ENCODE measurements at places on chromosomes 16 and 17.

DNA sequence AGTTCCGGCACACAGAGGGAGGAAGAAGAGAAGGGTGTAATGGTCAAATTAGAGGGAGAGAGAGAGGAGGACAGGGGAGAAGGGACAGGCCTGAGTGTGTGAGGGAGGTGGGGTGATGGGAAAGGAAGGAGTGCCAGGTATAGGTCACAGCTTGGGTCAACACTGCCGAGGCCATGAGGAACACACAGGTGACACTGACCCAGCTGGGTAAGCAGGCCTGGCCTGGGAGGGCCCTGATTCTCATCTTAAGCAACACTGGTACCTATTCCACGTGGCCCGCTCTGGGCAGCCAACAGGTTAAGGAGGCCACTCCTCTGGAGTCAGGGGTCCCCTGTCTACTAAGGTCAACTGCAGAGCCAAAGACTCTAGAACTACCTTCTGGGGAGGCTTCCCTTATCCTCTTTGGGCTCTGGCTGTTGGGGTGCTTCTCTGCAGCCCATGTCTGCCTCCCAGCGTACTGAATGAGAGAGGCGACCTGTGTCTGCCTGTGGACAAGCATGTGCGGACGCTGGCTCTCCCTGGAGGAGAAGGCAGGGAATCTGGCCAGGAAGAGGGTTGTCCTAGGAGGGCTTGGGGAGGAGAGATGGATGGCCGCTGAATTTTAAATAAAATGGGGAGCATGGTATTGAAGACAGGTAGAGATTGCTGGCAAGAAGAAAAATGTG is 57.6 kb downstream of the RGS9 start:
- no peak for DNase-seq

DNA sequence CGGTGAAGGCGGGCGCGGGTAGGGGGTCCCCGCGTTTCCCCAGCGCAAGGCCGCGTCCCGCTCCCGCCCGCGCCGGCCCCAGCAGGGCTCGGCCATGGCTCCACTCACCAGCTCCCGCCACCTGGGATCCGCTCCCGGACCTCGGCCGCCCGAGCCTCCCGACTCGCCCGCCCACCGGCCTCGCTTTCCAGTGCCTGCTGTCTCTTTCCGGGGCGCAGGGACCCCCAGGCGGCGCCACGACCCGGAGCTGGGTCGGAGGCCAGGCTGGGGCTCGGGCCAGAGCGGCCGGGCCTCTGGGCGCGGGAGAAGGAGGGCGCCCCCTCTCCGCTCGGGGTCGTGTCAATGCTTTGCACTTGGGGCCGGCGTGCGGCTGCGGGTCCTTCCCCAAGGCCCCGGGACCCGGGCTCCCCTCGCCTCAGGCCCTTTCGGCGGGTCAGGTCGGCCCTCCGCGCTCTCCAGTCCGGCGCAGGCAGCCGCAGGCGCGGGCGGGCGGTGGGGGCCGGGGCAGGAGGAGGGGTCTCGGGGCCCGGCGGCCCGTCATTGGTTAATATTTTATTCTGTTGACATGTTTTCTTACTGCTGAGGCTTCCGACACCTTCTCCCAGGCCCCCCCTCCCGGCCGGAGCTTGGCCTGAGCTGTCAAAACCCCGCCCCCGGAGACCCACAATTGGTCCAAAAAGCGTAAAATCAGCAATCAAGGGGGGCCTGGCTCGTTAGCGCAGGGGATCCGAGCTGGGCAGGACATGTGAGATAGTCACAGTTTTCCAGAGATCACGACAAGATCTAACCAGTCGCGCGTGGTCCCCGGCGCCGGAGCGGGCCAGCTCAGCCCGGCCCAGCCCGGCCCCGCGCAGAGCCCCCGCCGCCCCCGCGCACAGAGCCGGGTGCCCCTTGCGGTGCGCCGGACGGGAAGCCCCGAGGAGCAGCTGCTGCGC is at the start of gene TBX2:
TSS of gene TBX2 (plus strand) at position 713 of the 935 bp plus-strand sequence. CDS start 334 bp downstream, outside the sequence.
- no peak for DNase-seq

- DNase-seq = no peak
Measured at GRCh38 chr17:77800816-77801215, 157.7 kb upstream of the TNRC6C start.

DNA sequence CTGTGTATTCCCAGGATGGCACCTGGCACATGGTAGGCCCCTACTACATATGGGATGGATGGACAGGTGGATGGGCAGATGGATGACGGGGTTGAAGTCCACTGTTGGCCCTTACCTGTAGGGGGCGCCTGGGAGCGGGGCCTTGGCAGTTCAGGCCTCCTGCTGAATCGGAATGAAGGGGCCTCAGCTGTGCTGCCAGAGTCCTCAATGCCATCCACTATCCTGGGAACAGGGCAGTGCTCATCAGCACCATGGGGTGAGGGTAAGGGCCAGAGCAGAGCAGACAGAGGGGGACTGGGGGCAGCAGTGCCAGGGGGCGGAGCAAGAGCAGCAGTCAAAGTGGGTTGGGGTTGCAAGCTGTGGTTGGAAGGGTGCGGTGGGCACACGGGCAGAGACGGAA is 8.3 kb upstream of the RAB5C start:
- no peak for DNase-seq

GRCh38 chr16:78633551-78633950 is 534.1 kb downstream of the WWOX start:
- no peak for DNase-seq

DNA sequence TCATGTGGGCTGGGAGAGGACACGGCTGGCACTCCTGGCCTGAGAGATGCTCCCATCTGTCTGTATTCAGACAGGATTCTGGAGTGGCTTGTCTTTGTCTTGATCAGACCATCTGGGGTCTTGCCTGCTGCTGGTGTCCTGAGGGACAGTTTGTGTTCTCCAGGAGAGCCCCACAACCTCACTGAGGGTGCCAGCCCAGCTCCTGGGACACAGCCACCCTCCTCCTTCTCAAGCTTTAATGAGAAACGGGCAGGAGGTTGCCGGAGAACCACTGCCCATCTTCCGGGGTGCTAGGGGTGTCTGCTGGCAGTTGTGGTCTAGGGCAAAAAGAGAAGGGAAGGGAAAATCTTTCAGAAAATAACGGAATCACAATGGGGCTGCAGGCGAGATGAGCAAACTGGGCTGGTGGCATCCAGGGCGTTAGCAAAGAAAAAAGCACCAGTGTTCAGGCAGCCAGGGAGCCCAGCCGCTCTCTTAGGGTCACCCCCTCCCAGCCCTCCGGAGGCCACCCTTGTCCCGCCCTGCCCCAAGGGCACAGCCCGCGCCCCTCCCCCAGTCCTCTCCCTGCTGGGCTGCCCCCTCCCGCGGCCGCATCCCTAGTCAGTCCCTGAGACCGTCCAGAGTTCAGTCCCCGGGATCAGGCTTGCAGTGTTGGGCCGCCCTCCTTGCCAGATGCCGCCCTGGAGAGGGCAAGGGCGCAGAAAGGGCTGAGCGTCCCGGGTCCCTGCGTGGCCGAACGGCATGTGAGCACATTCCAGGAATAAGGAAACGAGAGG is 824.7 kb downstream of the KCNJ18 start:
- DNase-seq = no peak

- no peak for DNase-seq
Measured at GRCh38 chr17:17696882-17697633, 15.8 kb downstream of the RAI1 start.

DNA sequence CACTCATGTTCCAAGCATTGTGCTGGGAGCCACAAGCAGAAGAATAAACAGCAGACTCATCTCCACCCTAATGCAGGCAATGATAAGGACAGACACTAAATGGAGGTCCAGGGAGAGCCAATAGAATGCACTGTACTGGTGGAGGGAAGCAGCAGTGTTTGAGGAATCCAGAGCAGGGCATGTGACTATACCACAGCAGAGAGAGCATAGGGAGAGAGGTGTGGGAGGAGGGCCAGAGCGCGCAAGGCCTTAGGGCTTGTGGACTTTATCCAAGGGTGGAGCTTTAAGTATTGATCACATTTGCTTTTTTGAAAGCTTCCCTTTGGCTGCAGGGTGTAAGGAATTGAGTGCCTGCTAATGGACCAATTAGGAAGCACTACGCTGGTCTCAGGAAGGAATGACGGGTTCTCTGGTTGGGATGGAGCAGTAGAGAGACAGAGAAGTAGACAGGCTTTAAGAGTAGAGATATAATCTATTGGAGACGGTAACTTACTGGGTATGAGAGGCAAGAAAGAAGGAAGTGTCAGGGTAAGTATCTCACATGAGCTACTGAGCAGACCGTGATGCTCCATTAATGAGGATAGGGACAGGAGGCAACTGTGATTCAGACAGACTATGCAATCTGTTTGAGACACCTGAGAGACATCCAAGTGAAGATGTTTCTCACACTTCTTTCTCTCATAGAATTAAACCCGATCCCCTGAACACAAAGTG is 82.2 kb downstream of the MYO1D start:
- DNase-seq = no peak
